ENCODE measurements at places on chromosomes 2 and 18.

GRCh38 chr18:68056936-68057335 lies 540.4 kb upstream of the DSEL start:
- DNase-seq: peak; percentile 58

- no peak for DNase-seq
Observed at GRCh38 chr2:18317017-18317416, 243.4 kb downstream of the RDH14 start.

- DNase-seq: no peak
Observed at GRCh38 chr2:209113026-209113425, 310.8 kb upstream of the MAP2 start.

DNA sequence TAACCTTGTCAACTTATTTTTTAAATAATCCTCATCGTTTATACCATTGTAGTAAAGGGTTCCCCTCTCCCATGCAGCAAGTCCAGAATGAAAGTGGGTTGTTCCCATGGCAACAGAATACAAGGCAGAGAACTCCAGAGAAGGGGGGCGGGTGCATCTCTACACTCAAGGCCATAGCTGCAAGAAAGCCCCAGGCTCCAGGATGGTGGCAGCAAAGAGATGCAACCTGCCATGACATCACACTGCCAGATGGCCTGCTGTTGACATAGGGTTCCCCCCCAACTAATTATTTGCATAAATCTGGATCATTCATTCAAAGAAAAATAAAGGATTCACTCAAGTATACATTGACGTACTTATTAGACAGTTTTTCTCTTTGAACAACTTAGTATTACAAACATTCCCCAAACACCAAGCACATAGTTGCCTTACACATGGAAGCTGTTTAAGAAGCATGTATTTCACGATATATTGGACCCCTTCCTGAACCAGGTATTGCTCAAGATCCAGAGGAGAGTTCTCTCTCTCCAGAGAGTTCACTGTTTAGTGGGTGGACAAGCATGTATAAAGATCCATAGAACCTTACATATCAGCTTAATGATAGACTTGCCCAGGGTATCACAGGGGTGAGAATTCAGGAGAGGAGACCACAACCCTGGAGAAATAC lies 87.4 kb upstream of the KLF7 start:
- DNase-seq: peak; percentile 45

DNA sequence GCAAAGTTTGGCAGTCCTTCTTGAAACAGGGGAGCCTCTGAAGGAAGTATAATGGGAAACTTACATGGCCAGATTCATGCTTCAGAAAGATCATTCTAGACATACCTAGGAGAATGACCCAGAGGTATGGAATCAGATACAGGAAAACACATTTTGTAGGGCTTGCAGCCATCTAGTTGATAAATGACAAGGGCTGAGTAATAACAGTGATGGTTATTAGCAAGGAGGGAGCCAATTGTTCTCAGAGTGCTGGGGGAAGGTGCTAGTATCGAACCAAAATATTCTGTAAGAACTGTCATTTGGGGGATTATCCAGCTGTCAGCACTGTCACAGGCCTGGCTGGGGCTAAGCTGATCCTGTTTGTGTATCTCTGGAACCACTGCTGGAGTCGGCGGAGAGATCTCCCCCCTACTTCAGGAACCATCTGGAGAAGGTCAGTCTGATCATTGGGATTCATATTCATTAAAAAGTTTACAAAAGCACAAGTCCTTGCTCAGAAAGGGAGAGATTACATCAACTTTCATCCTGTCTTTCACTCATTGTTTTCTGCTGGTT lies 113.8 kb upstream of the THSD7B start:
- no peak for DNase-seq

- DNase-seq: no peak
Observed at GRCh38 chr2:151137526-151137925, 124.1 kb downstream of the RBM43 start.

- no peak for DNase-seq
Observed at GRCh38 chr2:189020179-189020578, 46.0 kb downstream of the COL3A1 start.

GRCh38 chr18:36200354-36200771 lies 13.1 kb downstream of the MOCOS start:
- DNase-seq: no peak

DNA sequence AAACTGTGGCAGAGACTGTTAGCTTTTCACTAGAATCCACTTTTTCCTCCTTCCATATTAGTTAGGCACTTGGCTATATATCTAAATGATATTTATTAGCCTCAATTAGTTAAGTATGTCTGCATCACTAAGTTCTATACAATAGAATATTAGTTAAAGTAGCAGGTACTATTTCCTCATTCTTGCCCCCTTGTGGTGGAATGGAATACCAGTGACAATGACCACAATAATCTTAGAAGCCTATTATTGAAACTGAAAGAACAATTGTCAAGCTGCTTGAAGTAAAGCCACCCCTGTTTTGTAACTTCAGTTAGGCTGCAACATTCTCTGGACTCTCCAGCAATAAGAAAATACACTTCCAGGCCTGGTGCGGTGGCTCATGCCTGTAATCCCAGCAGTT lies 476.3 kb upstream of the VWC2L start:
- DNase-seq: peak; percentile 9

DNA sequence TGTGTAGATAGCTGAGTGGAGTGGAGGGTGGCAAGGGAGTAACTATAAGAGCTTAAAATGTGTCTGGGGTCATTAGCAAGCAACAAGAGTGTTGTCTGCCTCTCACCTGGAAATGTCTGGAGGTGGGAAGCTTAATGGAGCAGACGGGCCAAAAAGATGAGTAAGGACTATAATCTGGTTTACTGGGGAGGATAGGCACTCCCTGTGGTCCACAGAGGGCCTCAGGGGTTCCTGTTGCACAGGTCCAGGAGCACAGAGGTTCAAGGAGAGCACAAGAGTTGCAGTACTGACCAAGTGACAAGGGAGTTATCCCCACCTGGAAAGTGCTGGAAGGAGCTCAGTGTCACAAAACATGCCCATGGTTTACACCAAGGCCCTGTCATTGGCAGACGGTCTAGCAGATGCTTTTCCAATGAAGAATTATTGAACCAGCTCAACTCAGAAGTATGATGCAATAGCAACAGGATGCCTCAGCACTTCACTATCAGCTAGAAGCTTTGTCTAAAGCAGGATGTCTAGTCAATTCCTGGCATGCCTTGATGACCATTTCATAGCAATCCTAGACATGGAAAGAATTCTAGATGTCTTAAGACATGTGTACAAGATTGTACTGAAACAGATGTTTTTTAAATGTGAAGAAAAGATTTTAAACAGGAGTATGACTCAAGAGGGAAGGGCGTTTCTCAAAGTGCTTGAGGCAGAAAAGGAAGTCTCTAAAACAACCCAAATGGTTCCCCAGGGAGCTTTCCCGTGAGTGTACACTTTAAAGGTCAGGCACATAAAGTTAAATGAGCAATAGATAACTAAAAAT lies 62.9 kb upstream of the SERPINE2 start:
- DNase-seq: peak; percentile 85

GRCh38 chr18:67417864-67418523 lies 98.5 kb downstream of the DSEL start:
- peak; percentile 52 for DNase-seq

- DNase-seq: no peak
Observed at GRCh38 chr2:234708091-234708683, 211.3 kb upstream of the ARL4C start.

GRCh38 chr2:8876628-8877027 lies 39.2 kb upstream of the KIDINS220 start:
- DNase-seq: peak; percentile 61

DNA sequence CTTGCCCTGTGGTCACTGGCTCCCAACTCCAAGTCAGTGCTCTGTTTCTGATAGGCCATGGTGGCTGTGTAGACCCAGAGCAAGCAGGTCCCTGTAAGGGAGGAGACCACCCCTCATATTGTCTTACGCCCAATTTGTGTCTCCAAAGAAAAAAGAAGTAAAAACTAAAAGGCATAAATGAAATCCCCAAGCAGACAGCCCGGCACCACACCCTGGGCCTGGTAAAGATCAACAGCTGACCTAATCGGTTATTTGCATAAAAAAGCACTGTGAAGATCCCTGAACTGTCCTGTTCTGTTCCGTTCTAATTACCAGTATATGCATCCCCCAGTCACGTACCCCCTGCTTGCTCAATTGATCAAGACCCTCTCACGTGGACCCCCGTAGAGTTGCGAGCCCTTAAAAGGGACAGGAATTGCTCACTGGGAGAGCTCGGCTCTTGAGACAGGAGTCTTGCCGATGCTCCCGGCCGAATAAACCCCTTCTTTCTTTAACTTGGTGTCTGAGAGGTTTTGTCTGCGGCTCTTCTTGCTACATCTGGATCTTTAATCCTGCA lies 364.1 kb upstream of the HS6ST1 start:
- DNase-seq: no peak

DNA sequence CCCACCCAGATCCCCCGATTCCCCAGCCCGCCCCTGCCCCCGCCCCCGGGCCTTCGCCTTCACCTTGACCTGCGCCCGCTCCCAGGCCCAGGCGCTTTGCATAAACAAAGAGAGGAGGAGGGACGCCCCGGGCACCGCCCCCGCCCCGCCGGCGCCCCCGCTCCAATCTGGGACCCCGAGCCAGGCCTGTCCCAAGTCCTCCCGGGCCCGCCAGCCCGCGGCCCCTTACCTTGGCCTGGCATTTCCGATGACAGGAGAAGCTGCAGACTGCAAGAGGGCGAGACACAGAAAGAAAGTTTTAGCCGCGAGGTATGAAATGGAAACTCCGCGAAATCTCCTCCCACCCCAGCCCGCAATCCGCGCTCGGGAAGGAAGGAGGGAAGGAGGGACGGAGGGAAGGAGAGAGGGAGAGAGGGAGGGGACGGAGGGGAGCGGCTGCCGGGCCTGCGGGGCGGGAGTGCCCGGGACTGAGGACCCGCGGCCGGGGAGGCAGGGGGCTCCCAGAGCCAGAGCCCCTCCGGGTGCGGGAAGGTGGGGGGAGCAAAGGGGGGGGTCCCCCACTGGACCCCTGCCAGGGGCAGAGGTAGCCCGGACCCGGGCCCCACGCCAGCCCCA lies 24.2 kb downstream of the TNS1 start:
- DNase-seq: peak; percentile 31

GRCh38 chr2:185012643-185013042 lies 414.3 kb downstream of the ZNF804A start:
- DNase-seq: peak; percentile 5

- peak; percentile 9 for DNase-seq
Observed at GRCh38 chr2:241150660-241151530, 628 bp downstream of the PPP1R7 start.

- DNase-seq: no peak
Observed at GRCh38 chr2:102726128-102727087, 35.4 kb upstream of the TMEM182 start.

- DNase-seq: no peak
Observed at GRCh38 chr2:150531591-150531990, 44.1 kb upstream of the RND3 start.

- peak; percentile 95 for DNase-seq
Observed at GRCh38 chr2:58131191-58132011, 84.8 kb downstream of the VRK2 start.

DNA sequence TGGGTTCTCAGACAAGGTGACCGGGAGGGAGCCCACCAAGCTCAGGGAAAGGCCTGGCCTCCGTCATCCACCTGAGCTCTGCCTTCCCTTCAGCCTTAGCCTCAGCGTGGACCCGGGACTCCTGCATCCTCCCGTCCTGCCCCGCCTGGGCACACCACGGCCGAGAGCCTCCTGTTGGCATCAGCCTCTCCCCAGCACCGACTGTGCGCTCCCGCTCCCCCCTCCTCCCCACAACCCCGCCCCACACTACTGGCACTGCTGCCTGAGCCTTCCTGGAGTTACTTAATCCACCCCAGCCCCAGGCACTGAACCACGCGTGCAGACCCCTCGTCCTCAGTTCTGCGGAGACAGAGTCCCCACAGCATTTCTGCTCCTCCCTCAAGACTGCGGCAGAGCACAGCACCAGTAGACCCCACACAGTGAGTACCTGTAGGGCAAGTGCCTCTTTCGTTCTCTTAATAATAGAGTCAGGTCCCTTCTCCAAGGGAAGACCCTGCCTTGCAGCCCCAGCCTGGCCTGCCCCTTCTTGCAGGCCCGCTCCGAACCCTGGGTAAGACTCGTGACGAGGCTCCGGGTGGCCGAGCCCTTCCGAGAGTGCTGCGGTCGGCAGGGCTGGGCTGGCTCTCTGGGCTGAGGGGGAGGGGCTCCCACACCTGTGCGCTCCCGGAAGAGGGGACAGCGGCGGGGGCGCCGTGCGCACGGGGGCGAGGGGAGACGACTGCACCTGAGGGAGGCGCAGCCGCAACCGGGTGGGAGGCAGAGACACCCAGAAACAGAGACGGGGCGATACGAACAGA lies at the start of gene AMER3:
TSS of gene AMER3 (plus strand) at position 285 of the 797 bp plus-strand sequence. CDS start 6,533 bp downstream, outside the sequence.
- no peak for DNase-seq

DNA sequence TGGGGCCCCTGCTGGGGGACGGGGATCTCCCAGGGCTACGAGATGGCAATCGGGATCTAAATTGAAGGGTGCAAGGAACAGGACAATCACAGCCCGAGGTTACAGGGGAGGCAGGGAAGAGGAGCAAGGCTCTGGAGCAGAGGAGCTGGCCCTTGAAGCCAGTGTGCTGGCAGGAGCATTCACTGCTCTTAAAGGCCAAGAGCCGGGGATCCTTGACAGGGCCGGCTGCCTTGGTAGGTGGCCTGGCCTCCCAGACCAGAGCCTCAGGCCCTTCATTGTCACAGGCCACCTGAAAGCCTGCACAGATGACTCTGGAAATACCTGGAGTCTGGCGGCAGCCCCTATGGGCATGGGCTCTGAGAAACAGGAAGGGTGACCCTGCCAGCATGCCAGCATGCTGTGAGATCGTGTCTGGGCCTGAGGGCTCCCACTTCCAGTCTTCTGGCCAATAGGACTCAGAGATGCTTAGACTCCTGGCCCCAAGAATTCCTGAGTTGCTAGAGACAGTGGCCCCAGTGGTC lies 38.7 kb downstream of the PDIA6 start:
- no peak for DNase-seq
